ENCODE measurements at places on chromosomes 16 and 17.

DNA sequence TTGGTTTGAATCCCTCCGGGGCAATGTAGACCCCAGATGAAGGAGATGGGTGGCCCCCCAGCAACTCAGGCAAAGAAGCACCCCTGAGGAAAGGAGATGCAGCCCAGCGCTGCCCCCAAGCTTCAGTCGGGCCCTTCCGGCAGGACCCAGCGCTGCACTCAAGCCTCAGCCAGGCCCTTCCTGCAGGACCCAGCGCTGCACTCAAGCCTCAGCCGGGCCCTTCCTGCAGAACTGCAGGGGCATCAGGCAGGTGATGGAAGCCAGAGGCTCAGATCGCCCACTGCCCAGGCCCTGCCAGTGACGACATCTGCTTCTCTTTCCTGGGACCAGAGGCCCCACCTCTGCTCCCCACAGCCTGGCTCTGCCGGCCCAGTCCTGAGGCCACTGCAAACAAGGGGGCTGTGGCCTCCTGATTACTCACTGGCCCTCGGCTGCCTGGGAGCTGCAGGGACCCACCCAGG lies 7.8 kb downstream of the SOX8 start:
- DNase-seq = no peak

DNA sequence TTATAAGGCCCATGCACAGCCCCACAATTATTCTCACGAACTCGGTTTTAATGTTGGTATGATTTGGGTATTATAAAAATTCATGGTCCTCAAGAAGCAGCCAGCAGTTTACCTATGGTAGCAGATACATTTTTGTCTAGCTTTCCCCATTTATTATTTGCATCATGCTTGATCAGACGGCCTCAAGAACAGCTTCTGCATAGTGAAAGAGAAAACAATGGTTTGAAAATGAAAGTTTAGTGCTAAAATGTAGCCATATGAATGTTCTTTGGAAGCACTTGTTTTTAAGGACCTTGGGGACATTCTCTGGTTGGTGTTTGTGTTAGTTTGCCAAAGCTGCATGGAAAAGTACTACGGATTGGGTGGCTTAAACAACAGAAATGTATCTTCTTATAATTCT lies 72.4 kb upstream of the CPHXL start:
- DNase-seq = no peak

DNA sequence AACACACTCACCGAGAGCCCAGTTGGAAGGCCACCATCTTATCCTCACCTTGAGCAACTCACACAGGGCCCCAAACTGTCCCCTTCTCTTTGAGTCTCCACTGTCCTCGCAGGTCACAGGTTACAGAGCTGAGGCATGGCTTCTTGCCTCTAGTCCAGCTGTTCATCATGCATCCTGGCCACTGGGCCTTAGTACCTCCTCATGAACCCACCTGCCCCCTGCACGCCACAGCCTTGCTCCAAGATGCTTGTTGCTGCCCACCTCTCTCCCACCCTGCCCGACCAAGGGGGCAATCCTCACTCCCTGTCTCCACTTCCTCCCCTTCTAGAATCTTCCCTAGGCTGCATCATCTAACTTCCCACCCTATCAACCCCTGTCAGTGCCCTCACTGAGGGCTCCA lies 17.1 kb downstream of the CDH5 start:
- no peak for DNase-seq

GRCh38 chr16:56019274-56019673 lies 144.1 kb upstream of the CES5A start:
- no peak for DNase-seq

DNA sequence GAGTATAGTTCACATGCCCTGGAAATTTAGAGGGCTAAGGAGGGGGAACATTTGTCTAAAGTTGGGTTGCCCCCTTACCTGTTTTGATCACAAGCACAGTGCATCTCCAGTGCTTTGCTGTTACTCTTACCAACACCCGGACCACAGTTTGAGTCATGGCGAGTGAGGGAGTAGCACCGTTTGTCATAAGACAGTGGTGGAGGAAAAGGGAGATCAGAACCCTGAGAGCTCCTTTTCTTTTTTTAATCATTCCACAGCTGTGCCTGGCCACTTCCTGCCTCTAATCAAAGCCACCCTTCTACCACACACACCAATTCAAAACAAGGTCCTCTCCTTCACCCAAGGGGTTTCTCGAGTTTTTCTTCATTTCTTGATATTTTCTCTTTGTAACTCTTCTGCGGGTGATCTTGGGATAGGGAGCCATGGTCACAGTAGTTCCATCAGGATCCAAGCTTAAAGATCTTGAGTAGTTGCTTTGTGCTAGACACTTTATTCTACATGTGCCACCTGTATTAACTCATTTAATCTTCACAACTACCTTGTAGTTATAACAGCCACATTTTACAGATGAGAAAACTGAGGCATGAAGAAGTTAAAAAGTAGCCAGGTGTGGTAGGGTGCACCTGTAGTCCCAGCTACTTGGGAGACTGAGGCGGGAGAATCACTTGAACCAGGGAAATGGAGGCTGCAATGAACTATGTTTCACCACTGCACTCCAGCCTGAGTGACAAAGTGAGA lies 5.0 kb upstream of the MYL4 start:
- no peak for DNase-seq

- DNase-seq = no peak
Measured at GRCh38 chr17:58991718-58992331, 114.9 kb downstream of the TRIM37 start.

- no peak for DNase-seq
Measured at GRCh38 chr17:69857412-69857835, 217.6 kb upstream of the KCNJ16 start.

GRCh38 chr17:30234296-30234695 lies 1.2 kb downstream of the SLC6A4 start:
- no peak for DNase-seq

Measured in NCI-H1105 (cell line).